ENCODE measurements at places on chromosomes 11 and 22.
A peak's percentile ranks its signal among the peaks of the same experiment; 100 is the strongest.

GRCh38 chr22:46866591-46866990 is 104.1 kb downstream of the TBC1D22A start:
- DNase-seq: no peak

DNA sequence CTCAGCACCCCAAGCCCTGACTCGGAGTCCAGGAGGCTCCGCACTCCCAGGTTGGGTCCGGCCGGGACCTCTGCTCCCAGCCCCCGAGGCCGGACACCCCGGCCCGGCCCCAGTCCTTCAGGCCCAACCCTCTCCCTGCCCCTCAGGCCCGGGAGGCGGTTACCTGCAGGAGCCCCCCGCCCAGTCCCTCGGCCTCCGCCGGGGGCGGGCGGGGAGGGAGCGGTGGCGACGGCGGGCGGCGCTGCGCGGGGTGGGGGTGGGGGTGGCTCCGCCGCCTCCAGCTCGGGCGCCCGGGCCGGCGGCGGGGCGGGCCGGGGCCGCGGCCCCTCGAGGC is 310 bp downstream of the TCF20 start:
- DNase-seq: peak; percentile 13

- DNase-seq: no peak
These were observed 817.0 kb downstream of the NTM start for GRCh38 chr11:132187386-132187785.

DNA sequence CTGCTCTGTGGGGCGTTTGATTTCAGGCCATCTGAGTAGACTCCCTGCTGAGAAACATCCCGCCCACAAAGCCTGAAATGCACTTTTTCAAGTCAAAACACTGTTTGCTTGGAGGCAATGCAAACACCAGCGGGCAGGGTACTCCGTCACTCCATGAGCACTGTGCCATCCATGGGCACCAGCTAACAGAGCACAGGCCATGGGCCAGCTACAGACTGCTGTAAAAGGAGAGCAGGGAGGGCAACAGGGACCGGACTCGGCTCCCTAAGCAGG is 16.6 kb upstream of the EFCAB6 start:
- DNase-seq: no peak

DNA sequence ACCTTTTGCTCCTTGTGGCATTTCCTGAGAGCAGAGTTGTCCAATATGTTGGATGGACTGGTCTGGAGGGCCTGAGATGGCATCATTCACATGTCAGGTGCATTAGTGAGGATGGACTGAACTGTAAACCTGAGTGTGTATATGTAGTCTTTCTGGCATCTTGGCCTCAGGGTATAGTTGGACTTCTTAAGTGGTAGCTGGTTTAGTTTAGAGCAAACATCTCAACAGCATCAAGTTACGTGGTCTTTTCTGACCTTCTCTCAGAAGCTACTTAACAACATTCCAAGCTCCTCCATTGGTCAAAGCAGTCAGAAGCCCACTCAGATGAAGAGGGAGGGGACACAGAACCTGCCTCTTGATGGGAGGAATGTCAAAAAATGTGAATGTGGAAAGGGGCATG is 829.9 kb downstream of the METTL15 start:
- DNase-seq: no peak

DNA sequence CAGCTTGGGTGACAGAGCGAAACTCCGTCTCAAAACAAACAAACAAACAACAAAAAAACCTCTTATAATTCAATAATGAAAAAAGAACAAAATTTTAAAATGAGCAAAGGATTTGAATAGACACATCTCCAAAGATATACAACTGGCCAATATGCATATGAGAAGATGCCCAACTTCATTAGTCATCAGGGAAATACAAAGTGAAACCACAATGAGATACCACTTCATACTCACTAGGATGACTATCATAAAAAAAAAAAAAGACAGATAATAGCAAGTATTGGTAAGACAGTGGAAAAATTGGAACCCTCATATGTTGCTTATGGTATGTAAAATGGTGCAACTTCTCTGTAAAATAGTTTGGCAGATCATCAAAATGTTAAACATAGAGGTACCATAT is 28.7 kb upstream of the BARX2 start:
- DNase-seq: no peak

- DNase-seq: peak; percentile 74
These were observed 496 bp downstream of the TMEM9B start for GRCh38 chr11:8963569-8964323.

- DNase-seq: no peak
These were observed 20.8 kb upstream of the LMO2 start for GRCh38 chr11:33912405-33913361.

DNA sequence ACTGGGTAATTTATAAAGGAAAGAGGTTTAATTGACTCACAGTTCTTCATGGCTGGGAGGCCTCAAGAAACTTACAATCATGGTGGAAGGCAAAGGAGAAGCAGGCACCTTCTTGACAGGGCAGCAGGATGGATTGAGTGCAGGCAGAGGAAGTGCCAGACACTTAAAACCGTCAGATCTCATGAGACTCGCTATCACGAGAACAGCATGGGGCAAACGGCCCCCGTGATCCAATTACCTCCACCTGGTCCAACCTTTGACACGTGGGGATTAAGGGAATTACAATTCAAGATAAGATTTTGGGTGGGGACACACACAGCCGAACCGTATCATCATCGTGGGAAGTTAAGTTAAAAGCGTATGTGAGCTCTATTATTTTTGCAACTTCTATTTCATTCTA is 71.4 kb upstream of the SYN3 start:
- DNase-seq: no peak

- DNase-seq: no peak
These were observed 4.0 kb downstream of the PLEKHB1 start for GRCh38 chr11:73650400-73650799.

DNA sequence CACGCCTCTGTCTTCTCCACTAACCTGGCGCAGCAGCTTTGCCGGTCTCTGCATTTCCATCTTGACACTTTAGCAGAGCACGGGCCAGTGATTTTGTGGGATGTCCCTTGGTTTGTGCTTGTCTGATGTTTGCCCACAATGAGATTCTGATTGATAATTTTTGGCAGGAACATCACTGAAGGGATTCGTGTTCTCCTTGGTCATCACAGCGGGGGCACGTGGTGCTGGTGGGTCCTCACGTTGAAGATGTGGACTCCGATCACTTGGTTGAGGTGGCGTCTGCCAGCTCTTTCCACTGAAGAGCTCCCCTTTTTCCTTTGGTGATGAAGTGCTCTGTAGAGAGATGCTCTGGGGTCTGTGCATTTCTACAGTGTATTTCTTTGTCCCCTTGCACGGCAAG is 37.2 kb downstream of the TBC1D22A start:
- no peak for DNase-seq

GRCh38 chr11:121422675-121423074 is 29.4 kb upstream of the SORL1 start:
- DNase-seq: no peak

- no peak for DNase-seq
These were observed 401.5 kb downstream of the TBC1D22A start for GRCh38 chr22:47163856-47164513.

DNA sequence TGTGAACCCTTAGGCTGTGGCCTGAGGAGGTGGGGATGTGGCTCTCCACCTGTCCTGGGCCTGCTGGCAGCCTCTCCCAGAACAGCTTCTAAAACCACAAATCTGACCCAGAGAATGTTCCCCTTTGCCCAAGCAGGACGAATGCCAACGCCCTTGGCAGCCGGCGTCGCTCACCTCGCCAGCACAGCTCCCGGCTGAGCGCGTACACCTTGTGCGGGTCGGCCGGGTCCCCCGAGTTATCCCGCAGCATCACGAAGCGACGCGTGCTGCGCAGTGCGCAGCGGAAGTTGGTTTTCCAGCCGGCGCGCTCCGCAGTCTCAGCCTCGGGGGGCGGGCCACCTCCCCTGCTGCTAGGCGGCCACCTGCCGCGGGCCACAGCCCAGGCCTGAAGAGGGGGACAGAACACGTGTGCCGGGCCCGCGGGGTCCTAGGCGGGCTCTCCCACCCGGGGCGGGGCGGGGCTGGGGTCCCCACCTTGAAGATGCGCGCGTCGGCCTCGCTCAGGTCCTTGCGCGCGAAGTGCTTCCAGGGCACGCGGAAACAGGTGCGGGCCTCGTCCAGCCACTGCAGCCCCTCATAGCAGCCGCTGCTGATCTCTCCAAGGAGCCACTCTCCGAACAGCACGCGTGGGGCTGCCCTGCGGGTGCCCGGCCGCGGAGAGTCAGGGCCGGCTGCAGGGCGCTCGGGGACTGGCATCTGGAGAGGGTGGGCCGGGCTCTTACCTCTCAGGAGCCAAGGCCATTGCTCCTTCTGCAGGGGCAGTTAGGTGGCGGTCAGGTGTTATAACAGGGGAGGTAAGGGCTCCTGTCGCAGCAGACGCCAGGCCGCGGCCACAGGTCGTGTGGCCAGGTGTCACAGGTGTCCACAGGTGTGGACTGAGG is 887 bp downstream of the IRF7 start:
- no peak for DNase-seq

- DNase-seq: no peak
These were observed 21.8 kb upstream of the EIF3M start for GRCh38 chr11:32561835-32562234.

- no peak for DNase-seq
These were observed 274.6 kb downstream of the BRD1 start for GRCh38 chr22:49553076-49553475.

- no peak for DNase-seq
These were observed 19.8 kb upstream of the EHF start for GRCh38 chr11:34601085-34601444.

- DNase-seq: no peak
These were observed 1281.1 kb downstream of the TBC1D22A start for GRCh38 chr22:48043581-48043980.

- DNase-seq: peak; percentile 13
These were observed 1.1 kb downstream of the PELI3 start for GRCh38 chr11:66467756-66468155.

DNA sequence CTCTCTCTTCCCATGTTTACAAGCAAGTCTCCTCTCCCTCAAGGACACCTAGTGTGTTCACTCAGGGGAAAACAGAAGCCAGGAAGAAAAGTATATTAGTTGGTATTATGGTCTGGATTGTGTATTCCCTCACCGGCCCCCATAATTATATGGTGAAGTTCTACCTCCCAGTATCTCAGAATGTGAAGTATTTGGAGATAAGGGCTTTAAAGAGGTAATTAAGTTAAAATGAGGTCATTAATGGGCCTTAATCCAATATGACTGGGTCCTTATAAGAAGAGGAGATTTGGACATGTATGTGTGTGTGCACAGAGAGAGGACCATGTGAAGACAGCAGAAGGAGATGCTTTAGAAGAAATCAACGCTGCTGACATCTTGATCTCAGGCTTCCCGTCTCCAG is 26.5 kb upstream of the THY1 start:
- no peak for DNase-seq

DNA sequence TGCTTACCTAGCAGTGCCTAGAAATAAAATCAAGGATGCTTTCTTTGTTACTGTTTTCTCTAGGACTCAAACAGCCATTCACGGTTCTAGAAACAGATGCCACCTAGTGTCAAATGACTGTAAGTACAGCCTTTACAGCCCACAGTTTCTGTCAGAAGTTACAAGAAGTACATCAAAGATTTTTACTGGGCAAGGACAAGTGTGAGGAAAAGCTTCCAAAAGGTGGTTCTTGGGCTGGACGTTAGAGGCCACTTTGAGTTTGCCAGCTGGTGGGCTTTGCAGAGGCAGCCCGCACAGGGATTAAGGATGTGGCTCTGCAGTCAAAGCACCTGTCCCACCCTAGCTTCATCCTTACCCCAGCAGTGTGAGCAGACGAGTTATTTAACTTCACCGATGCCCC is 6.9 kb downstream of the KMT5B start:
- DNase-seq: peak; percentile 72

DNA sequence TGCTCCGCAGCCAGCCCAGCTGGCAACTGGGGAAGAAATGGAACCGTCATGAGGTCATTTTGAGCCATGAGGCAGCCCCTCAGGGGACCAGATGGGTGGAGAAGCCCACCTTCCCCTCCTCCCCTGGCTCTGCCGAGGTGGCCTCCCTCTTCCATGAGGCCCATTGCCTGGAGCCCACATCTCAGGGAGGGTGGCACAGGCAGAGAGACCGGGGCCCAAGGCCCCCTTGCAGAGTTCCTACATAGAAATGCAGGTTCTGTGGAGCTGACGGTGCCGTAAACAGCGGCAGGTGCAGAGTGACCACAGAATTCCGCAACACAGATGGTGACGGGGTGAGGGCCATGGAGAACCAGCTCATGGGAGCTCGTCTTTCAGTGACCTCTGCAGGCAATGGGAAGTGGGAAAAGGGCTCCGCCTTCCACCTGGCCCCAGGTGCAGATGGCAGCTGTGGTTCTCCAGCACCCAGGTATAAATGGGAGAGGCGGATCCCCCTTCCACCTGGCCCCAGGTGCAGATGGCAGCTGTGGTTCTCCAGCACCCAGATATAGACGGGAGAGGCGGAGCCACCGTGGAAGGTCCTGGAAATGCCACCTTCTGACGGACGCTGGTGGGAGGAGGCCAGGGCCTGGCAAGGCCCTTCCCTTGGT is 765.4 kb downstream of the BRD1 start:
- DNase-seq: no peak

DNA sequence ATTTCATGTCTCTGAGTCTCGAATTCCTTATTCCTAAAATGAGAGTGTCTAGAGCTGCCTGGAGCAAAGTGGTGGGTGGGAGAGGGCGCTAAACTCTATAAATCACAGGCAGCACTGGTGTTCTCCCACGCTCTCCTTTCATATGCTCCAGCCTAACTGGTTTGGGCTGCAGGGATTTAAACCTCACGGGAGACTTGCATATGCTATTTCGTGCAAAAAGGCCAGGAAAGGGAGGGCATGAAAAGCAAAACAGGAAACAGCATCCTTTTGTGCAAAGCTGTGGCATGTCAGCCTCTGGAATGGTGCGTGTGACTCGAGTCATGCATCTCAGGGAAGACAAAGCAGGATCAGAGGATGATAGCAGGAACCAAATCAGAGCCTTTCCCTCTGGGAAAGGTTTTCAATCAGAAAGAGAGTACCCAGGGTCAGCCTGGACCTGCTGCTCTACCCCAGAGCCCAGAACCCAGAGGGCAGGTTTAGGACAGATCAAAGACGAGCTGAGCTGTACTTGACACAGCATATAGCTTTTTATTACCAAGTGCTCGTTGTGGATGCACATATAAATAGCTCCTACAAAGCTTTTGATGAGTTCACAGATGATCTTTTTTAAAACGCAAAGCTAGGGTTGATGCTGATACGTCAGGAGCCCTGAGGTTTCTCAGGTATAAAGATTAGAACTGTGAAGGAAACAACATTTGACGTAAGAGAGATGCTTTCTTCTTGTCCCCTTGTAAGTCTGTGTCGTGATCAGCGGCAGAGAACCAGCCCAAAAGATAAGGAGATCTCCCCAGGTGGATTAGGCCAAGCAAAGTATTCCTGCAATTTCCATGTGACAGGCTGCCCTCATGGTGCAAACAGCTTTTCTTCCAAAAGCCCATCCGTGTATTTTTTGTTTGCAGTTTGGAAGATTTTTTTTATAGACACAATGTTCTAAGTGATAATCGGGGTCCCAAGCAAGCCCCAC is 46.2 kb upstream of the YWHAH start:
- no peak for DNase-seq

- peak; percentile 51 for DNase-seq
These were observed 54.1 kb downstream of the MCAM start for GRCh38 chr11:119262668-119263351.

- no peak for DNase-seq
These were observed 101.3 kb downstream of the STIM1 start for GRCh38 chr11:3956748-3957147.

Measured in CD4-positive, alpha-beta T cell treated with Interleukin-2 at 100 ng/mL for 4 hours (primary cell).